ENCODE measurements at places on chromosomes 3 and 15.

- DNase-seq = no peak
These were observed 34.8 kb downstream of the NMNAT3 start for GRCh38 chr3:139642996-139643395.

DNA sequence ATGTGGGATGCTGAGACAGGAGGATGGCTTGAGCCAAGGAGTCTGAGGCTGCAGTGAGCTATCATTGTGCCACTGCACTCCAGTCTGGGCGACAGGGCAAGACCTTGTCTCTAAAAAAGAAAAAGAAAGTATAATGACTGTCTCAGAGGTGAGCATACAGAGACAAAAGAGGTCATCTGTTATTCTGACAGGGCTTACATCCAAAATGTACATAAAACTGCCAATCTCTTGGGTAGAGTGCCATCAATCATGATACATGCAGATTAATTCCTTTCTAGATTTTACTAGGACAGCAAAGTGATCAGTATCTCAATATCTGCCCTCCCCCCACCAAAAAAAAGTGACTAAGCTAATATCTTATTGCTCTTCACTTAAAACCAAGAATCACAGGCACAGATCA lies 41.0 kb downstream of the RFX7 start:
- DNase-seq = no peak

DNA sequence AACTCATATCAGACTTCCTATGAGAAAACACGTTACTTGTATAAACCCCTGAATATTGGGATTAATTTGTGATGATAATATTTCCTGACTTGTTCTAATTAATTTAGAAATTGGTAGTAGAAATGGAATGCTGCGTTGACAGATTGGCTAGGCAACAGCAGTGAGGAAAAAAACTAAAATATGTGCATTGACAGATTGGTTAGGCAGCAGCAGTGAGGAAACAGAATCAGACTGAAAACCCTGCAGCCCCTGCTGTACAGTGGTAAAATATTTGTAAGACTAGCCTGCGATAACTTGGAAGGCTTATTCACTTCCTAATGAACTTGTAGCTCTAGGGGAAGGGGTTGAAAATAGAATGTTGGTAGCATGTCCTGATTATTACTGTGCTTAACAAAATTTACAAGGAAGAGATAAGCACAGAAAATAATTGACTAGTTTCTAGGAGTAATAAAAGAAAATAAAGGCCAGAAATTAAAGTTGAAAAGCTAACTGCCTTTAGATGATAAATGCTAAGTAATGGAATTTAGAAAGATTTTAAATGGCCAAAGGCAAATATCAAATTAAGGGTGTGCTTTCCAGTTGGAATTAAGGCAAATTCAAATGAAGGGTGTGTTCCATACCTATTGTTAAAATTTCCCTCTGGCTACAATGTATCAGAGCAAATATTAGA lies 29.9 kb upstream of the IL16 start:
- no peak for DNase-seq

DNA sequence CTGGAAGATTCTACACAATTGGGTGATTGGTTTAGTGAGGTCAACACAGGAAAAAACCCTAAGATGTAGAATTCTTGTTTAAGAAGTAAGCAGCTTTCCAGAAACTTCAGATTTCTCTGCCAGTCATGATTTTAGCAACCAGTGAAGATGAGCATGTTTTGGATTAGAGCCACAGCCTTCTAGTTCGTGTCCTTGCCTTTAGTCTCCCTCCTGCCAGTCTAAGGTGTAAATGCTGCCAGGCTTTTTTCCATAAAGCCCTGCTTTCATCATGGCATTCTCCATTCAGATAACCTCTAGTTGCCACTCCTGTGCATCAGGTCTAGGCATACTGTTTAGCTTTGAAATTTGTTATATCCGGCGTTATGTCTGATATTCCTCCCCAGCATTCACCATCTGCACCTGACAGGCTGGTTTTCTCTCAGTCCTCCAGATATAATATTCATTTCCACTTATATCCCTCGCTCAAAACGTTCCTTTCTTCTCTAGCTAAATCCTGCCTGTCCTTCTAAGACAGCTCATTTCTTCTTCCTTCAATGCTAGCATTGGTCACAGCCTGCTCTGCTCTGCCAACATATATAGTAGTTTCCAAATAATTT lies 37.4 kb downstream of the SYN2 start:
- no peak for DNase-seq

- no peak for DNase-seq
These were observed 143.6 kb downstream of the OTOL1 start for GRCh38 chr3:161640181-161640580.

DNA sequence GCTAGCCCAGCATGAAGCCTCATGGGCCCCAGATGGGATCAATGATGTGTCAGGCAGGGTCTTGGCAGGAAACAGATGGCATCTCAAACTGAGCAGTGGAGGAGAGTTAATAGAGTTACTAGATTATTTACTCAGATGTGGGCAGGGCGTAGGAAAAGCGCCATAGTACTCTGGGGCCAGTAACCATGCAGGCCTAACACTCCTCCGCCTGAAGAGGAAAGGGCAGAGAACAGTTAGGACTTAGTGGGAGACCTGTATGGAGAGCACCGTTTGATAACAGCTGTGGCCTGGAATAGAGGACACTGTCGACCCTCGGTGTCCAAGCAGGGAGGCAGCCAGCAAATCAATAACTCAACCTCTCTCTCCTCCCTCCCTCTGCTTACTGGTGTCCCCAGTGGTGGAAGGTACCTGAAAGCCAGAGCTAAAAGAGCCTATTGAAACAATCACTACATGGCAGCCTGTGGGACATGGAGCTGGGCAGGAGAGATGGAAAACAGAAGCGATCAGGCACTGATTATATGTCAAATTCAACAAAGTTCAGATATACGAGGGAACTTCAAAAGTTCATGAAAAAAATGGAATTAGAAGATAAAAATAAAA lies 111.4 kb upstream of the CCNL1 start:
- no peak for DNase-seq

DNA sequence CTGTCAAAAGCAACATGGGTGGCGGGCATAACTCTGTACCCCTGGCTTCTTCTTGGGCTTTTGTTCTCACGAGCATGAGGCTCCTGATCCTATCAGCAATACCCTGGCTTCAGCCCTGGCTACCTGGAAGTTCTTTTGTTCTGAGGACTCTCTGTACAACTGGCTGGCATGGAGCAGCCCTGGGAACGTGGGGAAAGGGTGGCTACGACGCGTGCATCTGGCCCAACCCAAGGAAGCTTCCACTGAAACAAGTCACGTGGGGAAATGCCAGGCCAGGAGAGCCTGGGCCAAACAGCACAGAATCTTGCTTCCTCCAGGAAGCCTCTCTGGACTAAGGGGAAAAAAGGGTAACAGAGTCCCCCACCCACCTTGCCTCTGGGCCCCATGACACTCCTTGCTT lies 22.7 kb upstream of the ATP2B2 start:
- no peak for DNase-seq

DNA sequence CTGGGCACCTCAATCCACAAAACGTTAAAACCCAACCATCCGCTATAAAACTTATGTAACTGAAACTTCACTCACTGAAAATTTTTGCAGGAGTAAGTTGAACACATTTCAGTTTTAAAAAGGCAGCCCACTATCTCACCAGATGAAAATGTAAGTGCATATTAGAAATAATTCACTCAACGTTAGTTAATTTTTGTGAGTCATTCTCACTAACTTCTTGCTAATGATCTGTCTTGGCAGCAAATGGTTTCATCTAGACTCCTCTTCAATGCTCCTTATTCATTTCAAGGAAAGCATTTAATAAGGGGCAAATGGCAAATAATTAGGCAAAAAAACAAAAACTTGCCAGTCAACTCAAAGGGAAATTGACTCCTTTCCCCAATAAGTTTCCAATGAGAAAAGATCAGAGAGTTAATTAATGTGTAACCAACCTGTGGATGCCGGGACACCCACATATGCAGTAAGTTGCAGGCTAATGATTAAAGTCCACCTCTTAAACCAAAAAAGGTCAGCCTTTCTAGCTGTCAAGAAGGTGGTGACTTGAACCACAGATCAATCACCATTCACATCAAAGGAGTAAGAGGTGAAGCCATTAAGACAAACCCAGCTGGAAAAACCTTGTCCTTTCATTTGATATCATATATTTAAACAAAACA lies 22.9 kb upstream of the PRICKLE2 start:
- DNase-seq = no peak

DNA sequence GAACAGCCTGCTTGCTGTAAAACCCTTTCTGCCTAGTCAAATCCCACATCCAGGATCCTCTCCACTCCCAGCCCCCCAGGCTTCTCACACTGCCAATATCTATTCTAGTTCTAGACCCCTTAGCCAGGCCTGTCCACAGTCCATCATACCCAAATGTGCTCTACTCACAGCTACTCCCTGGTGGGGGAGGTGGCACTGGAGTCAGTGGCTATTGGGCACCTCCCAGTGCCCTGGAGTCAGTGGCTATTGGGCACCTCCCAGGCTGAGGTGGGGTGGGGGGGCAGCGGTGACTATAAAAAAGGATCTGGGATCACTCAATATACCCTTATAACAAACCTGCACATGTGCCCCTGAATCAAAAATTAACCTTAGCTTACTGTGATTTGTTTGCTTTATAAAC lies 773 bp upstream of the DISP2 start:
- DNase-seq = no peak

All from activated T-cell treated with anti-CD3 and anti-CD28 coated beads for 4 hours (primary cell).